ENCODE measurements at places on chromosomes 12 and 14. TPM values are rescaled to one million over a fixed set of nuclear protein-coding genes. Genes with fewer than 3 reads are reported as not detected.
A peak's percentile ranks its signal among the peaks of the same experiment; 100 is the strongest.

GRCh38 chr12:32322354-32322753 lies 77.0 kb upstream of the FGD4 start:
- H3K27ac ChIP-seq, result no peak overlapping the region
- no peak overlapping the region for H3K4me3 ChIP-seq
- DNase-seq, result no peak
- no peaks in the 10 kb centered on the region for H3K27me3 ChIP-seq
- peaks cover 8% of the 10 kb centered on the region for H3K36me3 ChIP-seq

DNA sequence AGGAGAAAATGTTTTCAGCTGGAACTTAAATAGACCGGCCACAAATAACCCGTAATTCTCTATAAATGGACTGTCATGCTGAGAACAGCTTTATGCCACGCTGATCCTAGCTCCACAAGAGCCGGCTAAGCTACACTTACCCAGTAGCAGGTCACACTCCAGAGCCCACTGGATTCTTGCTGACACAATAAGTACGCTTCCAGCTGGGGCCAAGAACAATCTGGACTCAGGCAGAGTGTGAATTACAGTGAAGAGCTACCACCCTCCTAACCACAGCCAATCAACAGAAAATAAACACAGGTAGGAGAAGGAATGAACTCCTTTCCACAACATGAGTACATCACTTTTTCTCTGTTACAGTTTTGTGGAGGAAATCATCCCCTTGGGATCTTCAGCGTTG lies 531.3 kb downstream of the GALC start:
- no peaks in the 10 kb centered on the region for H3K36me3 ChIP-seq
- no peak overlapping the region for H3K4me3 ChIP-seq
- H3K27ac ChIP-seq, result no peak overlapping the region
- no peaks in the 10 kb centered on the region for H3K4me1 ChIP-seq
- H3K27me3 ChIP-seq, result no peaks in the 10 kb centered on the region

DNA sequence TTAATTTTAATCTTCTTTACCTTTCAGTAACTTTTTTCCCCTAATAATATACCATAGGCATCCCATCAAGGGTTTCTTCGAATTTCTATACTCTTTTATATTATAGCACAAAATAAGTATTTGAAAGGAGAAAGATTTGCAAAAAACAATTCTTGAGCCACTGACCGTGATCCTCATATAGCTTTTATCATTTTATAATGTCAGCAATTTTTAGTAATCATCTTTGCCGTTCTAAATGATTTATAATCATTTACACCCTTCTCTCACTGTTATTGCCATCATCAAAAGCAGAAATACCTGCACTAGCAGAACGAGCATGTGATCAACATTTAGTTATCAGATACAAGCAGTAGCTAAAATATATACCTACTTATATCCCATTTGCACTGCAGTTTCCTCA lies 16.9 kb downstream of the PTPRQ start:
- DNase-seq, result no peak
- H3K4me3 ChIP-seq, result no peak overlapping the region
- no peaks in the 10 kb centered on the region for H3K36me3 ChIP-seq
- H3K27me3 ChIP-seq, result no peaks in the 10 kb centered on the region
- H3K27ac ChIP-seq, result no peak overlapping the region
- H3K4me1 ChIP-seq, result no peaks in the 10 kb centered on the region

DNA sequence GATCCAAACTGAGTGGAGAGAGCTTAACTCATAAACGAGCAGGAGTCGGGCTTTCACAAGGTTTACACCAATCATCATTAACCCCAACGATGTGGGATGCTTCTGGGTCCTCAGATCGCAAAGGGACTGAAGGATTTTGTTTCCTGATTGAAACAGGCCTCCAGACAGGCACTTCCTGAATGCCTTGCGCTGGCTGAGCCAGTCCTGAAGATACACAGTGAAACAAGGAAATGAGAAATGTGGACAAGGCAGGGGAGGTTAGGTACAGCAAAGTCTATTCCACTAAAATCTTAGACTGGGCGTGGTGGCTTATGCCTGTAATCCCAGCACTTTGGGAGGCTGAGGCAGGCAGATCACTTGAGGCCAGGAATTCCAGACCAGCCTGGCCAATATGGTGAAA lies 30.7 kb downstream of the RBM19 start:
- H3K4me3 ChIP-seq, result no peak overlapping the region
- H3K36me3 ChIP-seq, result peaks cover 23% of the 10 kb centered on the region
- H3K27me3 ChIP-seq, result no peaks in the 10 kb centered on the region

DNA sequence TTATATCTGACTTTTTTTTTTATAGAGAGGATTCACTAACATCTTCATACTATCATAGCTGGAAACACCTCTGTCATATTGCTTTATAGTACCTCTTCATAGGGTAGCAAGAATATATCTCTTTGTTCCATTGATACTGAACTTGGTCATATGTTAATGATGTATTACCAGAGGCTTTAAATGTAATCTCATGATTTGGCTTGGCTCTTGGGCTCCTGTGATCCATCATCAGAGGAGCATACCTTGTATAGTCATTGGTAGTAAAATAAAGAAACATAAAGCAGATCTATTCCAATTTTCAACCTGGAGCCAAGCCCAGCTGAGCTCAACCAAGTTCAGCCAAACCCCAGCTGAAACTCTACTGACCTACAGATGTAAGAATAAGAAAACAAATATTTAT lies 43.2 kb upstream of the GRIN2B start:
- no peak for DNase-seq
- H3K4me3 ChIP-seq, result no peak overlapping the region
- peaks cover 4% of the 10 kb centered on the region for H3K36me3 ChIP-seq

GRCh38 chr12:6943722-6944380 lies at the start of the genes C12orf57 and RNU7-1:
Gene C12orf57, plus strand, starts transcription at chr12:6944022. Its CDS starts 100 bp downstream, at chr12:6944122.
Gene RNU7-1, plus strand, starts transcription at chr12:6943816.
- no peaks in the 10 kb centered on the region for H3K27me3 ChIP-seq
- H3K27ac ChIP-seq, result peak within 1 kb of the TSS; percentile 100
- H3K4me1 ChIP-seq, result peaks cover 77% of the 10 kb centered on the region
- H3K36me3 ChIP-seq, result no peaks in the 10 kb centered on the region

GRCh38 chr14:80344208-80344607 lies 132.9 kb upstream of the DIO2 start:
- no peaks in the 10 kb centered on the region for H3K36me3 ChIP-seq
- no peak overlapping the region for H3K27ac ChIP-seq
- DNase-seq, result no peak

GRCh38 chr12:71900091-71900490 lies 38.6 kb upstream of the TPH2 start:
- H3K4me3 ChIP-seq, result no peak overlapping the region
- DNase-seq, result no peak
- H3K27me3 ChIP-seq, result no peaks in the 10 kb centered on the region
- H3K27ac ChIP-seq, result no peak overlapping the region
- H3K36me3 ChIP-seq, result peaks cover 39% of the 10 kb centered on the region

- no peak for DNase-seq
- H3K4me1 ChIP-seq, result no peaks in the 10 kb centered on the region
- H3K27ac ChIP-seq, result no peak overlapping the region
- no peaks in the 10 kb centered on the region for H3K27me3 ChIP-seq
- no peaks in the 10 kb centered on the region for H3K36me3 ChIP-seq
- no peak overlapping the region for H3K4me3 ChIP-seq
Observed at GRCh38 chr12:128942960-128943477, 89.7 kb downstream of the GLT1D1 start.

GRCh38 chr12:93616584-93617101 lies 44.2 kb downstream of the SOCS2 start:
- no peaks in the 10 kb centered on the region for H3K36me3 ChIP-seq
- no peak for DNase-seq
- H3K4me3 ChIP-seq, result no peak overlapping the region
- no peaks in the 10 kb centered on the region for H3K4me1 ChIP-seq

GRCh38 chr14:24700511-24700910 lies 66.5 kb upstream of the GZMB start:
- peaks cover 59% of the 10 kb centered on the region for H3K4me1 ChIP-seq
- DNase-seq, result peak; percentile 46
- H3K36me3 ChIP-seq, result no peaks in the 10 kb centered on the region
- peak overlapping the region; percentile 76 for H3K27ac ChIP-seq
- peak overlapping the region; percentile 59 for H3K4me3 ChIP-seq

DNA sequence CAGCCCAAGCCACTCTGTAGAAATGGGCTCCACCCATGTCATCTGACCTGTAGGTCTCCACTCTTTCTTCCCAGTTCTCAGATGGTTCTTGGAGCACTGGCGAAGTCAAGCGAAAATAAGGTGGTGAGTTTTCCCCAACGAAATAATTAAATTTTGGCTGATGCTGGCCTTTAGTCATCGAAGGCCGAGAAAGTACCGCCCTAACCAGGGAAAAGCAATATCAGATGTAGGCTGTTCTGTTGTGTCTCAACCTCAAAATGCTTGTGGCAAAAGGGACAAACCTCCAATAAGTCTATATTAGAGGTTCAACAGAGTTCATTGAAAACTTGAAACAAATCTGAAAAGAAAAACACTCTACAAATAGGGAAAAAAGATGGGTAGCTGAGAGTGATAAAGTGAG lies 48.6 kb upstream of the BCAT1 start:
- H3K4me3 ChIP-seq, result peak overlapping the region; percentile 78
- DNase-seq, result no peak
- H3K36me3 ChIP-seq, result no peaks in the 10 kb centered on the region
- peak overlapping the region; percentile 94 for H3K27ac ChIP-seq
- no peaks in the 10 kb centered on the region for H3K27me3 ChIP-seq
- peaks cover 56% of the 10 kb centered on the region for H3K4me1 ChIP-seq

- peaks cover 8% of the 10 kb centered on the region for H3K4me1 ChIP-seq
- DNase-seq, result no peak
- H3K27me3 ChIP-seq, result no peaks in the 10 kb centered on the region
- peaks cover 18% of the 10 kb centered on the region for H3K36me3 ChIP-seq
Observed at GRCh38 chr12:43848786-43849185, 12.9 kb downstream of the TMEM117 start.

- no peak overlapping the region for H3K27ac ChIP-seq
- peaks cover 10% of the 10 kb centered on the region for H3K4me1 ChIP-seq
- DNase-seq, result no peak
Observed at GRCh38 chr12:49598527-49598926, 6.9 kb downstream of the FAM186B start.

- H3K36me3 ChIP-seq, result no peaks in the 10 kb centered on the region
- no peaks in the 10 kb centered on the region for H3K27me3 ChIP-seq
- H3K4me1 ChIP-seq, result no peaks in the 10 kb centered on the region
- no peak for DNase-seq
- H3K27ac ChIP-seq, result no peak overlapping the region
- H3K4me3 ChIP-seq, result no peak overlapping the region
Observed at GRCh38 chr12:60271816-60272215, 676.0 kb downstream of the SLC16A7 start.

GRCh38 chr12:4859478-4860210 lies 50.1 kb upstream of the KCNA1 start:
- H3K27ac ChIP-seq, result no peak overlapping the region
- H3K27me3 ChIP-seq, result peaks cover 56% of the 10 kb centered on the region
- peaks cover 17% of the 10 kb centered on the region for H3K4me1 ChIP-seq

DNA sequence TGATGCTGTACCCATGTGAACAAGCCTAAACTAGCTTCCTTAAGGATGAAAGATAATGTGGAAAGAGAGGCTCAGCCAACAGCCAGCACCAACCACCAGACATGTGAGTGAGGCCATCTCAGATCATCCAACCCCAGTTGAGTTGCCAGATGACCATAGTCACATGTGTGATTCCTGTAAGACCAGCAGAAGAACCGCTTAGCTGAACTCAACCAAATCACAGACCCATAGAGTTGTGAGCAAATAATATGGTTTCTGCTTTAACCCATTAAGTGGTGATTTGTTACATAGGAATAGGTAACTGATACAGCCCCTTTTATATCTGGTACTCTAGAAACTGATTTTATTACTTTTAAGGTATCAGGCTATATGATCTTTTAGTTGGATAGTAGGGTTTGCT lies 17.6 kb upstream of the ELK3 start:
- peak overlapping the region; percentile 21 for H3K27ac ChIP-seq
- DNase-seq, result no peak
- H3K27me3 ChIP-seq, result peaks cover 10% of the 10 kb centered on the region
- H3K4me3 ChIP-seq, result no peak overlapping the region
- peaks cover 5% of the 10 kb centered on the region for H3K36me3 ChIP-seq

GRCh38 chr12:10406725-10407124 lies 2.8 kb downstream of the KLRC4 start:
- peak; percentile 28 for DNase-seq
- peaks cover 8% of the 10 kb centered on the region for H3K27me3 ChIP-seq
- H3K27ac ChIP-seq, result no peak overlapping the region
- no peak overlapping the region for H3K4me3 ChIP-seq
- no peaks in the 10 kb centered on the region for H3K36me3 ChIP-seq
- peaks cover 11% of the 10 kb centered on the region for H3K4me1 ChIP-seq

DNA sequence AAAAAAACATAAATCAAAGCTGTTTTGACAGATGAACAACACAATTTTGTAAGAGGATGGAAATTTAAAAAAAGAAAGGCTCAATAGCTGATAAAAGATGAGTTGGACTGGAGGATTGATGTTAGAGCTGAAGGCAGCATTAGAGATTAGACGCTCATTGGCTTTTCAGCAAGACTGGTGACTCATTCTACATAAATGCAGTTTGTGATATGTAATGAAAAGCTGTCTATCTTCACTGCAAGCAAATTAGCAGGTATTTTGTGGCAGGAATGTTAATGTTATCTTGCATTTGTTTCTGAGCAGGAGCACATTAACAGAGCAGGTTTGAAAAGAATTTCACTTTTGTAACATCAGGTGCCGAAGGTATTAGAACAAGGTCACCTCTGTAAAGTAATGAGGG lies 442.7 kb upstream of the NOVA1 start:
- no peak for DNase-seq
- H3K4me1 ChIP-seq, result no peaks in the 10 kb centered on the region
- H3K27ac ChIP-seq, result no peak overlapping the region

DNA sequence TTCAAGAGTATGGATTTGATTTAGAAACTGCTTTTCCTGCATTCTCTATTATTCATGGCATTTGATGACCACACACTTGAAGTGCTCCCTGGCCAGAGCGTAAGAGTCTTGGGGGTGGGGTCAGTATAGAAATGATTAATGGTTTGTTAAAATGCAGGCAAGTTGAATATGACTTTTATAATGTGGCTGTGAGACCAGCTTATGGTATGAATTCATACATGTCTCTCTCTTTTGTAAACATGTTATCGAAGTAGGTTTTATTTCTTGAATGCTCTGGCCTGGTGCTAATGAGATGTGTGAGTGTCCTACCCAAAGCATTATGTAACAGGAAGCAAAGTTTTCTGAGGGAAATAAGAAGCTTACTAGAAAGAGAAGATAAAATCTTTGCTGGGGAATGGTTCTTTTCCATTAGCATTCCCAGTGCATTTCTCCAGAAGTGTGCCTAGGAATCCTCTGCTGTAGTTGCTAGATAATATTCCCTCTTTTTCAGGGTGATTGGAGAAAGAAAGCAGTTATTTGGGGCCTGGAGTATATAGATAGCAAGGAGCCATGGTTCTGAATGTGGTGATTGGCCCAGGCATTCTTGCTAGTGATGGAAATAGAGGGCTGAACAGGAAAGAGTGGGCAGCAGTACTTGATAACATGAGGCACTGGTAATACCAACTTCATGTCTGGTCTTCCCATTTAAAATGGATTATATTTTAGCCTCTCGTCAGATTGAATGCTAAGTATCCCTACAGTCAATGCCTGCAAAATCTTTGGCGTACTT lies 289.7 kb downstream of the RAD51B start:
- H3K27ac ChIP-seq, result no peak overlapping the region
- no peaks in the 10 kb centered on the region for H3K27me3 ChIP-seq
- no peak for DNase-seq
- no peak overlapping the region for H3K4me3 ChIP-seq
- H3K4me1 ChIP-seq, result no peaks in the 10 kb centered on the region

Gene PXMP2
- polyA plus RNA-seq, result 7.9 TPM

Gene CNTN1
- not detected for polyA plus RNA-seq

Gene SLCO1B3
- not detected for polyA plus RNA-seq

Gene INSM2
- not detected for polyA plus RNA-seq

Gene SMIM41
- polyA plus RNA-seq, result not detected

Gene CBLN3
- polyA plus RNA-seq, result 2.2 TPM

Gene GALNT6
- 25.6 TPM for polyA plus RNA-seq

Gene PIGH
- 48.4 TPM for polyA plus RNA-seq

Gene RNF212B
- not detected for polyA plus RNA-seq

Gene FAIM2
- polyA plus RNA-seq, result not detected

Gene PTCSC3
- polyA plus RNA-seq, result not detected

Gene AMIGO2
- polyA plus RNA-seq, result 0.08 TPM
